ENCODE measurements at places on chromosomes 7 and 10.

- DNase-seq: no peak
Measured at GRCh38 chr7:123360631-123361030, 160.9 kb upstream of the SLC13A1 start.

- DNase-seq: no peak
Measured at GRCh38 chr7:54349229-54349628, 192.9 kb upstream of the VSTM2A start.

DNA sequence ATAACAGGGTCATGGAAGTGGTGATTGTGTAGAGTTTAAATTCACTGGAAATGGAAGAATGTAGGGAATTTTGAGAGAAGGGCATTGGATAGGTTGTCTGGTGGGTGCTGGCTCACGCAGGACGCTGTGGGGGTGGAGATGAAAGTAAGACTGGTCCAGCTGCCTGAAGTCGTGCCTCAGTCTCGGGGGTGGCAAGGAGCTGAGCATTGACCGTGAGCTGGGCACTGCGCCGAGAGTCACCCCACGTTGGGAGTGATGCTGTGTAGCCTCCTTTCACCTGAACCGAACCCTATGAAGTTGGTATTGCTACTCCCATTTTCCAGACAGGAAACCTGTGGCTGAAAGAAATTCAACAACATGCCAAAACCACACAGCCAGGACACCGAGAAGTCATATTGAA lies 99.2 kb downstream of the ACTR3B start:
- DNase-seq: no peak

GRCh38 chr10:87660484-87661133 lies 931 bp downstream of the PAPSS2 start:
- no peak for DNase-seq

DNA sequence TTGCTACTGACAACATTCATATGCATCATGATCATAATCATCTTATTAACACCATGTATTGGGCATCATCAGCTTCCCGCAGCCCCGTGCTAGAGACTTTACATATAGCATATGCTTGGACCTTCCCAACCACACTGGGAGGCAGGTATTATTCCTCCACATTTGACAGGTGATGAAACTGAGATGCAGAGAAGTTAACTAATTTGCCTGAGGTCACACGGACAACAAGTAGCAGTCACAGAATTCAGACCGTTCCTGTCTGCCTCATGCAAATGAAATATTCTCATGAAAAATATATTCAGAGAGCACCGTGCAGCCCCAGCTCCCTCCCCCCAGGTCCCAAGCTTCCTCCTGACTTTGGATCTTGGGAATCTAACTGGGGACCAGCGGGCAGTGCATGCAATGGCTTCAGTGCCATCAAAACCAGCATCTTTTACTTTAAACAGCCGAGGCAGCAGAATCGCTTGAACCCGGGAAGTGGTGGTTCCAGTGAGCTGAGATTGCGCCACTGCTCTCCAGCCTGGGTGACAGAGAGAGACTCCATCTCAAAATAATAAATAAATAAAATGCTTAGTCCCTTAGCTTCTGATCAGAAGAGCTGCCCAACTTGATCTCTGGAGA lies 112.2 kb upstream of the GPR26 start:
- no peak for DNase-seq

All from stimulated activated CD8-positive, alpha-beta memory T cell treated with anti-CD3 and anti-CD28 coated beads, Interleukin-2, amount 100 ng/mL, for 1 hour (primary cell).